ENCODE measurements at places on chromosomes 3 and 15.

DNA sequence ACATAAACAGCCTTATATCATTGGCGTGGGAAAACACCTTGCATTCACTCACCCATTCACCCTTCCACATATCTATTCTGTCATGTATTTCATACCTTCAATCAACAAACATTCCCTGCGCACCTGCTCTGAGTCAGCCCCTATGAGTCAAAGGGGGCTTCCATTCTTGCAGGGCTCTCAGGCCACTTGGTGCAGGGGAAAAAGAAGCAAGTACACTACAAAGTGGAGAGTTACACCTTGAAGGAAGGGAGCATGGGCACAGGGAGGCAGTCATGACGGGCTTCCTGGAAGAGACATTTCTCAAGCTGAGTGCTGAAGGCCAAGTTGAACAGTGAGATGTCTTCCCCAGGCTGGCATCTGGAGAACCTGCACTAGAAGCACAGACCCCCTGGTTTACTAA, 4.6 kb upstream of the AMOTL2 start:
- DNase-seq, result no peak

GRCh38 chr3:56324473-56324872, 143.8 kb downstream of the ERC2 start:
- no peak for DNase-seq

GRCh38 chr3:180694321-180694720, 15.0 kb upstream of the CCDC39 start:
- no peak for DNase-seq

DNA sequence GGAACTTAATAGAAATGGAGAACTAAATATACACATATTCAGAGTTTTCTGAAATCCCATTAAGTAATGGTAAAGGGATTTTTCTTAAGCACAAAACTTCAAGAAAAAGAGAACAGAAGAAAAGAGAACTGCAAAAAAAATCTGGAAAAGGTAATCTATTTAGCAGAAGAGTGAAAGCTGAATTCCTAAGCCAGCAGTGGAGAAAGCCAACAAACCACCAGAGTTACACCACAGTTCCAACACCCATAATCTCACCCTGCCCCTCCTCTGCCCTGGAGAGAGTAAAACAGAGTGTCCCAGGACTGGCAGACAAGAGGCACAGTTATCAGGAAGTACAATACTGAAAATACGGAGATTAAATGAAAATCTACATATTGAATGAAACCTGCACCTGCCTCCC, 29.4 kb downstream of the TP53BP1 start:
- no peak for DNase-seq

GRCh38 chr15:48478581-48478980, 147.4 kb downstream of the DUT start:
- DNase-seq, result no peak

GRCh38 chr3:14235912-14236295, 57.3 kb downstream of the LSM3 start:
- DNase-seq, result no peak

- no peak for DNase-seq
Observed at GRCh38 chr3:172680684-172681083, 30.2 kb downstream of the NCEH1 start.

- DNase-seq, result no peak
Observed at GRCh38 chr3:64295594-64295993, 70.3 kb upstream of the PRICKLE2 start.

DNA sequence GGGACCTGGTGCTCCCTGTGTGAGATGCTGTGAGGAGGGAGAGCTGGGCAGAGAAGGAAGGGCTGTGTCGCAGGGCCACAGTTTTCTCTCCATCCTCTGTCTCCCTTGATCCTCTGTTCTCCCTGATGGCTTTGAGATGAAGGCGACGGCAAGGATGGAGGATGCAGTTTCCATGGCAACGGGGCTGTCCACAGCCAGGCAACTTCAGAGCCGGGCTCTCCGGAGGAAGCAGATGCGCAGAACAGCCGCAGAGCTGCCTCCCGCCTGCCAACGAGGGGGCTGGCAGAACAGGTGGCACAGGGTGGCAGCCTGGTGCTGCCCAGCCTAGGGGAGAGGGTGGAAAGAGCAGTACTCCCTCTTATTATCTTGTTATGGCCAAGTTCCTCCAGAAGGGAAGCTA, 9.9 kb upstream of the GRM2 start:
- no peak for DNase-seq

All from left renal pelvis (tissue), 4 donors.